ENCODE measurements at places on chromosomes 6 and 20.

DNA sequence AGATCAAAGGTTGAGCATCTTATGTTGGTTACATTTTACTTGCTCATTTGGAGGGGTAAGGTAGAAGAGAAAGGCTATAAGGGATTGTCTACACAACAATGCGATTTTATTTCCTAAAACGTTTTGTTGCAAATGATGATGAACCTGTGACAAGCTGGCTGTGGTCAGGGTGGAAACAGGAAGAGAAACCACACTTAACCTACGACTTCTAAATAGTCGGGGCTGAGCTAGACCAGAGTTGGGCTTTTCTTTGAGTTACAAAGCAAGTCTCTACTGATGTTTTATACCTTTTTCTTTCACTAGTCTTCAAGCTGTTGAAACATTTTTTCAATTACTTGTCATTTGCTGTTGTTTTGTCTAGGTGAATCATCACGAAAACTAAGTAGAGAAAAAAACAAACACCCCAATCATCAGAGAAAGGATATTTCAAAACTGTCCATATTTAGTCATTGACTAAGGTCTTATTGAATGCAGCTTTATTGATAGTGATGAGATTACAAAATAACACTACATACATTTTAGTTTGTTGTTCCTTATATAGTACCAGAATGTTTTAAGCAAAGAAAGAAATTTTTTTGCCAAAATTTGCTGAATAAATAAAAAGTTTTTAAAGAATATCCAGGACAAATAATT is 18.0 kb downstream of the KLHL31 start:
- DNase-seq = no peak

GRCh38 chr6:136319732-136320131 is 30.1 kb upstream of the BCLAF1 start:
- DNase-seq = no peak

DNA sequence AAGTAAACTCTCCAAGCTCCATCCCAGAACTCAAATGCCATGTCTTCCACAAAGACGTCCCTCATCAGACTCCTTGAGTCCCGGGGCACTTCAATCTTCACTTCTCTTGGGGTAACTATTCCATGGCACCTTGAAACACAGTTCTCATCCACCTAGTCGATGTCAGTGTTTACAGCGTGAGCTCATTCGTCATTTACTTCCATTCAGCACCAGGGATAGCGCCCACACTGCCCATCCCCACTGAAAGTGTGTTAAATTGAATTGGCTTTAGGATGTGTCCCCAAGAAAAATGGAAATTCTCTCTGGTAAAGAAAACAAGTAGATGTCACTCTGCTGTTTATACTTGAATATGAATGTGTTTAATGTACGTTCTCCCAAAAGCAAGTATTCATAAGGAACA is 31.3 kb downstream of the KCNK15 start:
- no peak for DNase-seq

- DNase-seq = no peak
Observed at GRCh38 chr20:37803438-37804307, 99.3 kb upstream of the VSTM2L start.

DNA sequence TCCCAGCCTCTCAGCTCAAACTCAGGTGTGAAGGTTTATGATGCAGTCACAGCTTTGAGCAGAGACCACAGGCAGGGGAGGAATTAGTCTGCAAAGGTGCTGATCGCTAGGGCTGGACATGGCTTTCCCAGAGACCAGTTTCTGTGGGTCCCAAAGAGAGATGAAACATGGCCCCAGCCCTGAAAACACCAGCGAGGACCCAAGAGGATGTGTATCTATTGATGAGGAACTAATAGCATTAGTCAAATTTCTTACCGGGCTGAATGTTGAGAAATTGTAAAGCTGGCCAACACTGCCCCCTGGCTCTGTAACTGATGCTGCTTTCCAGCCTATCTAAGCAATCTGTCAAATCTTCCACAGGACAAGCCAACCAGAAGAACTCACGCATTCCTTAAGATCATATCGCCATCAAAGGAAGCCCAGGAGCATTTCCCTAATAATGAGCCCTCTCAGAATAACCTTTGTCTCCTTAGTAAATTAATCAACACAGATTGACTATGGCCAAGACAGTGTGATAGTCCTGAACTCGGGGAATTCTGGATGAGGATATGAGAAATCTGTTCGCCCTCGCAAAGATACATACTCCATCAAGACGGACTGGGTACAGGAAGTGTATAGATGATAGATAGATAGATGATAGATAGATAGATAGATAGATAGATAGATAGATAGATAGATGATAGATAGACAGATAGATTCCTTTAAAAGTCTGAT is 7.8 kb upstream of the ACSS1 start:
- peak; percentile 62 for DNase-seq

DNA sequence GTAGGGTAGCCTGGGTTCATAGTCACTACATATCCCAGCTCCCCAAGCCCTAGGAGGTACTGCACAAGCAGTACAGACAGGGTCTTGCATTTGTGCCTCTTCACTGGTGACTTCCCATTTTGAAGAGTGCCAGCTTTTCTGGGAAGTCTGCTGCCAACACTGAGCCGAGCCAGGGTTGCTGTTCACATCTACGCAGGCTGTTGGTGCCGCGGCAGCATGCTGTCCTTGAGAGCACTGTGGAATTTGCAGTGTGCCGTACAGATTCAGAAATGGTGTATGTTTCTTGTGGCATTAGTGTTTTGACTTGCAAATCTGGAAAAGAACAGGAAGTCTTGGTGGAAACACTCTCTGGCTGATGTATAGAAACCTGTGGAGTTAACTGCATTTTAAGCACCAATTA is 67.5 kb downstream of the JARID2 start:
- DNase-seq = peak; percentile 41

- DNase-seq = no peak
Observed at GRCh38 chr6:25346064-25346463, 66.9 kb downstream of the CARMIL1 start.

DNA sequence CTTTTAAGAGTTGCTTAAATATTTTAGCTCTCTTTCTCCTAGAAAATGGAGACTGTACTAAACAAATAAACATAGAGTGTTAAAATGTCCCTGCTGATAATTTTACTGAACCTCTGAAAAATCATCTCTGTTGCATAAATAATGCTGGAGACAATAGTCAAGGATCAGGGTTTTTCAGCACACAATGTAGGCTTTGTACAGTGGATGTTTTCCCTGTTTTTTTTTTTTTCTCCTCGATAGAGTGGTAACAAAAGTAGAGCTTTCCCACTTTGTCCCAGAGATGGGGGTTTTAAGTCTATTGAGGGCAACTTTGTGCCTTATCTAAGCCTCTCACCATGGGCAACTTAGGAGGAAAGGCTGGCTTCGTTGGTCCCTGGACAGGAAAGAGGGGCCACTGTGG is 222.6 kb upstream of the HDDC2 start:
- DNase-seq = no peak

DNA sequence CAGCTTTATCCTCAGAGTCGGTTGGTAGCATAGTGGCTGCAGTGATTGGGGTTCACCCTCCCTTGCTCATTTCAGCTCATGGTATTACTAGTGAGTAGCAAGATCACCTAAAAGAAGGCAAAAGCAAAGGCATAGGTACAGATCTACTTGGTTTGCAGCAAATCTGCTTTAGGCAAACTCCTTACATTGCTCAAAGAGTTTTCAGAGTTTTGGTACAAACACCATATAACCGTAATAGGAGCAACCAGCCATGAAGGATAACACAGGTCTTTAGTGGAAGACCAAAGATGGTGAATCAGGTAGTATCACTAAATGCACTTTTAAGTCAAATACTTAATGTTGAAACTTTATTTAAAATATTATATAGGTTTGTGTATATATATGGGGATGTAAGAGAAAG is 172.9 kb downstream of the ARID1B start:
- no peak for DNase-seq

DNA sequence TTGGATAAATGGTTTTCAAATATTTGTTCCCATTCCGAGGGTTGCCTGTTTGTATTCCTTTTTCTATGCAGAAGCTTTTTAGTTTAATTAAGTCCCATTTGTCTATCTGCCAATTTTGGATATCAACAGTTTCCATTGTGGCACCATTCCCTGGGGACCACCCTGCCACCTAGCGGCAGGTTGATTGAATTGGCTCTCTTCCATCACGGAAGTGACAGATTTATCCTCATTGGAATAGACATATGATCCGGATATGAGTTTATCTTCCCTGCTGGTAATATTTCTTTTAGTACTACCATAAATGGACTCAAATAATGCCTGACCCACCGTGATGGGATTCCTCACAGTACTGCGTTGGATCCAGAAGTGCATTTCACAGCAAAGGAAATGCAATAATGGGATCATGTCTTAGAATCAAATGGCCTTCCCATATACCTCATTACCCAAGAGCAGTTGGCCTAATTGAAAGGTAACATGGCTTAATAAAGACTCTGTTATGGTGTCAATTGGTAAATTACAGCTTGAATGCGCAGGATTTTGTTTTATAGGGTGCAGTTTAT is 327.0 kb downstream of the BMP2 start:
- DNase-seq = no peak

GRCh38 chr20:32972181-32973076 is 31.8 kb downstream of the SUN5 start:
- DNase-seq = peak; percentile 46

DNA sequence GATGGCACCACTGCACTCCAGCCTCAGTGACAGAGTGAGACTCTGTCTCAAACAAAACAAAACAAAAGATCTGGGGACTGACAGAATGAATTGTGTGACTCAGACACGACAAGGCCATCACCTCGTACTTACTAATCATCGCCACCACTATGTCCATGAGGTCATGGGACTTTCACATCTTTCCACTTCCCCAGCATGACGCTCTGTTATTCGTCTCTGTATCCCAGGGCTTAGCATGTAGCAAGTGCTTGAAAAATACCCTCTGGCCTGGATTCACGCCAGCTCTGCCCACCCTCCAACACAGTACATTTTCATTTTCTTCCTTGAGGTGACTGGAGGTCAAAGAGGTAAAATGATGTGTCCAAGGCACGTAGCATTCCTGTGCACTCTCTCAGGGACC is 27.8 kb downstream of the FGD2 start:
- no peak for DNase-seq

DNA sequence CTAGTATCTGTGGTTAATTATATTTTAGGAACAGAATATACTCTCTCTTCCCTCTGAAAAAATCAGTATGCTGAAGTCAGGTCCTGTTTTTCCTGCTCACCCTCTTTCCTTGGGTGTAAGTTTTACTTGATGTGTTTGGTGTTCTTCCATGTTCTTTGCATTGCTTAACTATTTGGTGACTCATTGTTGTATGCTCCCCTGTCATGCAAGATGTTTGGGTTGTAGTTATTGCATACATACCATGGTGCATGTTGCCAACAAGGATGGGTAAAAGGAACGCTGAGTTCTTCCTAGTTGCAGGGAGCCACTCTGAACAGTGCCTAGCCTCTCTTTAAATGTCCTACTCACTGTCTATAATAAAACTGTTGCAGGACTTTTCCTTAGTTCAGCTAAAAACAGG is 207.9 kb upstream of the LAMP5 start:
- DNase-seq = no peak

GRCh38 chr6:166955865-166956443 is 396 bp downstream of the RNASET2 start:
- no peak for DNase-seq

DNA sequence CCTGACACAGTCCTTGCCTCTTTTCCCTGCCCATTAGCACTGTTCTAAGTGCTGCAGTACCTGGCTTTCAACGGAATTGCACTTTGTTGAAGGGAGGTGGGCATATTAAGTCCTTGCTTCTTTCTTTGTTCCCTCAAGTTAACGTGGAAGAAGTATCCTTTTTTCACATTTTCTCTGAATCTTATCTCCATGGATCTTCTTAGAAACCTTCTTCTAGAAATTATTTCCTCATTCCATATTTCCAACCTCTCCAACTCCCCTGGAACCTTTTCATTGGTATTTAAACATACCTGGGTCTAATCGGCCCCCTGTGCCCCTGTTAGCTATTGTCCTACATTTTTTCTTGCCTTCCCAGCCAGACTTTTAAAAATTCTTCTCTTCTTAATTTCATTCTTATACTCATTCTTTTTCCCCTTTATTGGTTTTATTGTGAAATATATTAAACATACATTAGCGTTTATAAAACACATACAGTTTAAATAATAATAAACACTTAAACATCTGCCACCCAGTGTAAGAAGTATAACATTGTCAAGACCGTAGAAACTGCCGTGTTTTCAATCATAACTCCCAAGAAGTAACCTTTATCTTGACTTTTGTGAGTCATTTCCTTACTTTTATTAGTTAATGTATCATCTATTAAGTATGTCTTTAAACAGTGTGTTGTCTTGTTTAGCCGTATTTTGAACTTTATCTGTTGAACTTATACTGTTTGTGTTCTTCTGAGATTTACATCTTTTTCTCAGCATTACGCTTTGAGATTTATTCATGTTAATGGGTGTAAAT is 118.2 kb downstream of the CDKAL1 start:
- no peak for DNase-seq

GRCh38 chr6:52336919-52337561 is 24.9 kb upstream of the PAQR8 start:
- no peak for DNase-seq
